ENCODE measurements at places on chromosomes 13 and 19.

DNA sequence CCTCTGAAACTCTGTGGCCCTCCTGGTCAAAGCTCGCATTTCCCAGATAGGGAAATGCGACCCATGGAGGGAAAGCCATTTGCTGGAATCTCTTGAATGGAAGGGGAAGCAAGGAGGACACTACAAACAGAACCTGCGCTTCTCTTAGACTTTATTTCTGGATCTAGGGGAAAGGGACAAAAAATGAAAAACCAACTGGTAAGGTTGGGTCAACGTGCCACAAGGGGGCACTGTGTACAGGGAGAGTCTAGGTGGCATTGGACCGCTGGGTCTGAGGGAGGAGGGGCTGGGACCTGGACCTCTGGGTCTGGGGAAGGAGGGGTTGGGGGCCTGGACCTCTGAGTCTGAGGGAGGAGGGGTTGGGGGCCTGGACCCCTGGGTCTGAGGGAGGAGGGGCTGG, 5.0 kb downstream of the KLK4 start:
- H3K27ac ChIP-seq: no peak overlapping the region
- H3K4me3 ChIP-seq: no peak overlapping the region
- no peaks in the 10 kb centered on the region for H3K36me3 ChIP-seq
- peaks cover 20% of the 10 kb centered on the region for H3K27me3 ChIP-seq
- DNase-seq: no peak

DNA sequence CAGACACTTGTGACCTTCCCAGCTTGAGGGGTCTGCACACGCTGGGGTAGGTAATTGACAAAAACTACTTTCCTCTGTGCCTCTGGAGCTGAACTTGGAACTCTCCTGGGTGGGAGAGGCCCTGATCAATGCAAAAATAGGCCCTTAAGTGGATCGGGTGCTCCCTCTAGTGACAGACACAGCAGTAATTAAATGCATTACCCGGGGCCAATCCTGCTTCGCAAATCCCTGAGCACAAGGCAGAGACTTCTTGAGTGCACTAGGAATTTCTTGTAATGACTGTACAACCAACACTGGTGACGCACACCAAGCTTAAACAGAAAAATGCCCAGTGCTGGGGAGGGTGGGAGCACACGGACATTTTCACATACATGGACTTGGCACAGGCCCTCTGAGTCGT, 10.6 kb upstream of the UBE2S start:
- H3K4me3 ChIP-seq: no peak overlapping the region
- no peaks in the 10 kb centered on the region for H3K36me3 ChIP-seq
- H3K27ac ChIP-seq: no peak overlapping the region
- H3K27me3 ChIP-seq: no peaks in the 10 kb centered on the region

GRCh38 chr13:98035373-98035772, 81.9 kb downstream of the IPO5 start:
- no peak for DNase-seq
- no peaks in the 10 kb centered on the region for H3K36me3 ChIP-seq
- H3K4me1 ChIP-seq: no peaks in the 10 kb centered on the region
- no peak overlapping the region for H3K27ac ChIP-seq
- no peak overlapping the region for H3K4me3 ChIP-seq
- H3K27me3 ChIP-seq: no peaks in the 10 kb centered on the region

DNA sequence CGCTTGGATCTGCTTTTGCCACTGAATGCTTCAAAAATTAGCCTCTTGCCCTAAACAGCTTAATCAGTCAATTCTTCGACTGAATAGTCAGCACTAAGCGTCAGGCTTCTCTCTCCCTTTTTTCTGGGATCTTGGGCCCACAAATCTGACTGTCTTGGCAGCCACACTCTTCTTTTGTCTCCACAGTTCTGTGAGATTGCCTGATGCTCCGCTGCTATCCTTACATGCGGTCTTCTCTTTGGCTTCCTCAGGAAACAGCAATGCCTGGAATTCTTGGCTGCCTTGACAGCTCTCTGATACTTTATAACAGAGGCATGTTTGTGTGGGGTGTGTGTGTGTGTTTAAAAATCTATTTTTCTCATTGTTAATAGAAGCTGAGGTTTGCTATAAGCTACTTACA, 32.6 kb downstream of the ERCC5 start:
- H3K4me1 ChIP-seq: no peaks in the 10 kb centered on the region
- no peak overlapping the region for H3K4me3 ChIP-seq
- H3K36me3 ChIP-seq: peaks cover 26% of the 10 kb centered on the region
- H3K27ac ChIP-seq: no peak overlapping the region
- no peak for DNase-seq

GRCh38 chr19:29528946-29529645, 3.3 kb downstream of the VSTM2B start:
- no peak overlapping the region for H3K4me3 ChIP-seq
- H3K4me1 ChIP-seq: peaks cover 53% of the 10 kb centered on the region
- H3K36me3 ChIP-seq: no peaks in the 10 kb centered on the region
- DNase-seq: no peak
- no peak overlapping the region for H3K27ac ChIP-seq
